GM12892 (cell line): ENCODE measurements at places on chromosomes 12 and 14.
A peak's percentile ranks its signal among the peaks of the same experiment; 100 is the strongest.

GRCh38 chr12:114476159-114476558 is 70.2 kb upstream of the TBX5 start:
- no peak for DNase-seq

DNA sequence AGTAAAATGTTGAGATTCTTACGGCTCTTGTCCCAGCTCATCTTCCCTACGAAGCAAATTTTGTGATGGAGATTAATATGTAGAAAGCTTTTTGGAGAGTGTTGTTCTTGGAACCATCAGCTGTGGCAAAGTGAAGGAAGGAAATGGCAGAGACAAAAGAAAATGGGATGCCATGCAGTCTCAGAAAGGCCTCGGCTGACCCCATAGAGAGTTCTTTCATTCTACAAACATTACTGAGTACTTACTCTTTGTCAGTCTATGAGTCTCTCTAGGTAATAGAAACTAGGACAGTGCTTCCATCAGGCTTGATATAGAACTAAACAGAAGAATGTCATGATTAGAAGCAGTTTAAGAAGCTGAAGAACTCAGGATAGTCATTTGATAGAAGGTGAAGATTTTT is 134.1 kb downstream of the PLEKHA5 start:
- no peak for DNase-seq

- DNase-seq, result no peak
Observed at GRCh38 chr14:38547961-38548490, 292.1 kb upstream of the CLEC14A start.

DNA sequence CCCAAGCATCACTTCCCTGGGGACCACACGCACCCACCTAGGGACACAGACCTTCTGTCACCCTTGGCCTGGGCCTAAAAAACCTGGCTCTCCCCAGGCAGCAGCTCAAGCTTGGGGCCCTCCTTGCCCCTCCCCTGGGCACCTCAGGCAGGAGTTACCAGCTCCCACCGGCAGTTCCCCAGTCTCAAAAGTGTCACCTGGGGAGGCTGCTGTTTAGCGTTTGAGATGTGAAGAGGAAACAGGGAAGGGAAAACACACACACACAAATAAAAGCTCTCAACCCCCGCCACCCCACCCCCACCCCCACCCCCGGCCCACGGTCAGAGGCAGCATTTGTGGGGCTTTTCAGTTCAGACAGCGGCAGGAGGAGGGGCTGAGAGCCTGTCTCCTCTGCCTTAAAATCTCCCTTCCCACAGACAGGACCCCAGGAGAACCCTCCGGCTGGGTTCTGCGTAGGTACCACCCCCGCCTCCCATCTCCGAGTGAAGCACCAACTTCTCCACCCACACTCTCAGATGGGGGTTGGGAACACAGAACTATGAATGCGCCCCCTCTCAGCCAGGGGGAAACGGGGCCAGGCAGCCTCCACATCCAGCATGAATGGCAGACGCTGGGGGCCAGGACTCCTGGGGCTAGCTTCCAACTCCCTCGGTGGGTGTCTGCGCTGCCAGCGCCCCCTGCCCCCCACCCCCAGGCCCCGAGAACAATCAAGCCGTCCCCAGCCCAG is 3.0 kb downstream of the NCOR2 start:
- DNase-seq, result no peak

- DNase-seq, result no peak
Observed at GRCh38 chr14:20732477-20732876, 13.2 kb upstream of the EDDM3A start.

GRCh38 chr14:66045572-66046021 is 440.6 kb upstream of the CCDC196 start:
- DNase-seq, result no peak

DNA sequence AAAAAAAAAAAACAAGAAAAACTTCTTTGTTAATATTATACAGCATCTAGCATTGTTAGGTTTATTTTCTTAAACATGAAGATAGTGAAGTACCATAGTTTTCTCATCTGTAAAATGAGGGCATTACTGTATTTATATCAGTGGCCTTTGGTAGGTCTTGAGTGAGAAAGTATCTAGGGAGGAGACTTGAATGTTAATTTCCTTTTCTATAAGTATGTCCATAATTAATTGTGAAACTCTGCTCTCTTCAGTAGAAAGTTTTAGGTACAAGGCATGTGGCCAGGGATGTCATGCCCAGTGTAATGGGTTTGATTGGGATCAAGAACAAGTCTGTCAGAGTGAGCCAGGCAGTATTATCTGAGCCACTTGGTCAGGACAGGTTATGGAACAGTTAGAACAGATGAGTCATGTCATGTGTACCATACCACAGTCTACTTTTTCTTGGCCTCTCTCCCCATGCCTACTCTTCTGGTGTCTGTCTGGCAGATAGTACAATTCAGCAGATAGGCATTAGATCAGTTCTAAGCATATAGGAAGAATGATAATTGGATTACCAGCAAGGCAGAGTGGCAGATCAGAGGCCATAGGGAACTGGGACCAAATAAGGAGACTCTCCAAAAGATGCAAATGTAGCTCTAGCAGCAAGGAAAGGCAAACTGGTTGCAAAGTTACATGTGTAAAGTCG is 30.4 kb downstream of the FBXO34 start:
- DNase-seq, result no peak

DNA sequence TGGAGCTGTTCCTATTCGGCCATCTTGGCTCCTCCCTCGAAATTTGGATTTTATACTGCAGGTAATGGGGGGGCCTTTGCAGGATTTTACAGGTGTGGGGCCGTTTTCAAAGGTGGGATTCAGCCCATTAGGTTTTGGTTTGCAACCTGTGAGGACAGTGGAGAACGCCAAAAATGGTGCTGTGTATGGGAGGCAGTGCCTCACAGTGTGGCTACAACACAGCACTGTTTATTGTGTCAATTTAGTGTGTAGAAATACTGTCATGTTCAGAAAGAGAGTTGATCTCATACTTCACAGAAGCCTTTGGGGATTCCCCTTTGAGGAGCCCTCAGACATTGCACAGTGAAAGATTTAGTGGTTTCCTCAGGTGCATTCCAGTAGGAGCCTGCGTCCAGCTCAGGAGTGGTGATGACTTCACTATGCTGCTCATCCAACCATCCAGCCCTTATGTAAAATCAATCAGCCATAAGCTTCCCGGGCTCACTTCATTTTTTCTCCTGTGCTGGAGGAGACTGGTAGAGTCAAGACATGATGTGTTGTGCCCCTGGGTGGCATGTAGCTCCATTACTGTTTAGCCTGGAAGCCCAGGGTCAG is 92.7 kb upstream of the PRMT8 start:
- no peak for DNase-seq

DNA sequence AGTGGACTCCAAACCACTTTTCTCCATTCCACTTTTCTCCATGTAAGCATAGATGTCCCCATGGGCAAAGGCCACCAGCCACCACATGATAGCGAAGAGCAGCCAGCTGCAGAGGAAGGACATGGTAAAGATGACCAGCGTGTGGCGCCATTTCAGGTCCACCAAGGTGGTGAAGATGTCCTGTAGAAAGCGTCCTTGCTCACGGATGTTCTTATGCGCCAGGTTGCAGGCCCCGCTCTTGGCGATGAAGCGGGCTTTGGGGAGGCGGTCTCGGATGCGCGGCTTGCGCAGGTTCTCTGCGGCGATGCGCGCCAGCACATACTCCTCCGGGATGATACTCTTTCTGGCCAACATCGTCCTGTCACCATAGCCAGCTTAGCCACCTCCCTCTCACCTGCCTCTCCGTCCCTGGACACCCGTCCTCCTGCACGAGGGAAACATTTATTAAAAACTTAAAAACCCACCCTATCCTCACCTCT is 1.2 kb downstream of the KCNJ8 start:
- DNase-seq, result no peak

DNA sequence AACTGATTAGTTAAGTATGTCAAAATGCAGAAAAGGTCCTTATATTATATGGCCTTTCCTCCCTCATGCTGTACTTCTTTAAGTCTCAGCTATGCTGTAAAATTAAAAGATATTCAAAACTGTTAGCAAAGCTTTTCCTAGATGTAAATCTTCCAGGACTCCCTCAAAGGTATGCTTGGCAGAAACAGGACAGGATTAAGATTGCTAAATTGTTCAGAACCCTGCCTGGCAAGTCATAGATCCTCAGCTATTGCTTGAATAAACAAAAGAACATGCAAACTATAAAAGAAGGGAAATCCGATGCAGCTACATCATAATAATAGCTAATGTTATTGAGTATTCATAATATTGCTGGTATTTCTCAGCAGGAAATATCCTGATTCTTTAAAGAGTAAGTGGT is 322.6 kb downstream of the CCDC91 start:
- no peak for DNase-seq

- DNase-seq, result peak; percentile 94
Observed at GRCh38 chr12:55996715-55997534, at the start of gene SUOX. Gene SUOX, plus strand, starts transcription at chr12:55997276. Its CDS starts 4,946 bp downstream, at chr12:56002222.

DNA sequence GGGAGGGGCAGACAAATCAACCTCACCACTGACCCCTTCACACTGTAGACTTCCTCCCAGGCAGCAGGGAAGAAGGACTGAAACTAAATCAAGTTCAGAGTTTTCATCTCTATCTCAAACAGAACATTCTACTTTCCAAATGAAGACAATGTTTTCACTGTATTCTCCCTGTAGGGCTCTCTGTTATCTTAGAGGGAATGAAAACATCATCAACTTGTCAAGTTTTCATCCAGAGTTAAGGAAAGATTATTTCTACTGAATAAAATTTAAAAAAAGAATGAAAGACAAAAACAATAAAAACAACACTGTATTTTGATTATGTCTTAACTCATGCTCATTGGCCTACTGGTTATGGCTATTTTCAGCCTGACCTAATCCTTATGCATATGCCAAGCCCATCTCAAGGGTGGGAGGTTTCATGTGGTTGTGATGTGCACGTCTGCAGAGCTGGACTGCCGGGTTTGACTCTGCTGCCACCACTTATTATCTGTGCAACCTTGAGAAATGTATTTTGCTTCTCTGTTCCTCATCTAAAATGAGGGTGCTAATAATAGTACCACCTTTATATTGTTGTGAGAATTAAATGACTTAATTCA is 152.0 kb upstream of the AVPR1A start:
- DNase-seq, result no peak

DNA sequence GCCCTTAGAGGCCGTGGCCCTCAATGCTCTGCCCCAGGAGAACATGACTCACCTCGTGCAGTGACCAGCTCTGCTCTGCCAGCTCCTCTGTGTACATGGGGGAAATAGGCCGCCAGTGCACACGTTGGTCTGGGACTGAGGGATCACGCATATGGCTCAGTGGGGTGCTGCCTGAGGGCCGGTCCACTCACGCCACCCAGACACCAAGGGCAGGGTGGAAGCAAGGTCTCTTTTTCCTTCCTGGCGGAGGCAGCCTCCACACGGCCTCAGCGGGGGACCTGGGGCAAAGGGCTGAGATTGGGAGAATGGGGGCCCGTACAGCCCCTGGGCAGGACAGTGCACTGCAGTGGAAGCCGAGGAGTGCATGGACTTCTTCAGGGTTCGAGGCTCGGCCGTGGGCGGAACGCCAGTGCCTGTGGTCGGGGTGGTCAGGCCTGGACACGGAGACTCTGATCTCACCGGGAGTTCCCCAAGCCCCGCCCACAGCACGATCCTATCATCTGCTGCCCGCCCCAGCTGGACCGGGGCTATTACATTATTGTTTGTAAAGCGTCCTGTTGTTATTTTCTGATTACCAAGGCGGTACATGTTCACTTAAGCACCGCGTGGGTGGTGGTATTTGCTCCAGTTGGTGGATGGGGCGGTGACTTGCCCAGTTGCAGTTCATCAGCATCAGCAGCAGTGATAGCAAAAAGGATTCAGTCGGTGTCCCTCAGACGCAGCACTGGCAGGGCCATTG is 38.8 kb upstream of the TDRD9 start:
- no peak for DNase-seq

DNA sequence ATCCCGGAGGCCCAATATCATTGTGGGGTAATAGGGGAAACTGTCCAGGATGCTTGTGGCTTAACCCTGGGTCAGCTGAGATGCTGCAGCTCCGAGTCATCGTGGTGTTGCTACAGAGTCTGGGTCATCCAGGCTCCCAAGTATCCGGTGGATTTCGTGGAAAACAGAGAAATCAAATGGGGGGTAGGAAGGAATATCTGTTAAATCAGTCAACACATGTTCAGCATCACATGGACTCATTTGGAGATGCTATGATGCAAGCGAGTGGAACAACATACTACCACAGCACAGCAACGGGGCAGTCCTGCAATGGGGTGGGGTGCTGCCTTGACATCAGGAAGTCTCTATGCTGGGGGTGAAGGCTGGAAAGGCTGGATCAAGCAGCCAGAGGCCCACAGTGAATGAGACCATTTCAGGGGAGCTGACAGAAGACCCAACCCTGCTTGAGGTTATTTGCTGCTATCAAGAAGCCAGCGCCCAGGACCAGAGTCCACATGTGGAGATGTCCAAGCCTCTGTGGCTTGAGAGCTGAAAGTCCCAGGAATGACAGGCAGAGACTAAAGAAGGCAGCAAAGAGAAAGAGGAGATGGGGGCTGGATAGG is 22.9 kb downstream of the VDR start:
- DNase-seq, result no peak

DNA sequence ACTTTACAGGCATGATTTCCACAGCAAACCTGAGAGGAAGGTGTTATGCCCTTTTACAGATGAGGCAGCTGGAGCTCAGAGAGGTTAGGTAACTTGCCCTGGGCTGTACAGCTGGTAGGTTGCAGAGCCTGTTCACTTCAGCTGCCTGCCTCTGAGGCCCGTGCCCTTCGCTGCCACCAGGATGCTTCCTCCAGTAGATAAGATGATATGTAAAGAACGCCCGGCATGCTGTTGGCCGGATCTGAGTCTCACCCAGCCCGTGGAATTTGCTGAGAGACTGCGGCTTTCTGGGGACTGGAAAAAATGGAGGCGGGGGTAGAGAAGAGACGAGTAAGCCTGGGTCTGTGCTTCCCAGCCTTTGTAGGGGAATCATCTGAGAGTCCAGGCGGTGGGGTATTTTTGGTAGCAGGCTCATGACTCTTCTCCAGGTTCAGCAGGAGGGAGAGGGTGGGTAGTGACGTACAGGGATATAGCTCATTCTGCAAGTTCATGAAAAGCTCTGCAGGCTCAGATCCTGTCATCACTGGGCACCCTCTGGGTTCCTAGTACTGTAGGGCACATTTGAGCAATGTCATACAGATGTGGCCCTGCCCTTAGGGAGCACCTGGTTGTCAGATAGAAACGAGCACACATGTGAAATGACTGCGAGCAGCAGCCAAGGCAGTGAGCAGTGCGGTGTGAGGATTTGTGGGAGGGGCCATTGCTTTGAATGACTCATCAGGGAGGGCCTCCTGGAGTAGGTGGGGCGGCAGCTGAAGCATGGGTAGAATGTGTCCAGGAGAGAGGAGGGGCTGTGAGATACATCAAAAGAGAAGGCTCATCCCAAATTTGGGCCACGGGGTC is 159.4 kb downstream of the TSPAN9 start:
- no peak for DNase-seq

- no peak for DNase-seq
Observed at GRCh38 chr12:3246253-3246652, 169.1 kb downstream of the TSPAN9 start.

- no peak for DNase-seq
Observed at GRCh38 chr12:42926232-42926631, 336.7 kb upstream of the PRICKLE1 start.

DNA sequence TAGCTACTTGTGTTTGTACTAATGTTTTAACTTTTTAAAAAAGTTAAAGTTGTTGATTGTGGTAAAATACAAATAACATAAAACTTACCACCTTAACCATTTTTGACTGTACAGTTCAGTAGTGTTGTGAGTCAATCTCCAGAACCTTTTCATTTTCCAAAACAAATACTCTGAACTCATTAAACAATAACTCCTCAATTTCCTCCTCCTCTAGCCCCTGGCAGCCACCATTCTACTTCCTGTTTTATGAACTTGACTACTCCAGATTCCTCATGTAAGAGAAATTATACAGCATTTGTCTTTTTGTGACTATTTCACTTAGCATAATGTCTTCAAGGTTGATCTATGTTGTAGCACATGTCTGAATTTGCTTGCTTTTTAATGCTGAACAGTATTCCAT is 299.1 kb upstream of the AMIGO2 start:
- DNase-seq, result no peak

- no peak for DNase-seq
Observed at GRCh38 chr14:61479746-61480502, 158.5 kb downstream of the PRKCH start.
